ENCODE measurements at places on chromosomes 5 and 9.

DNA sequence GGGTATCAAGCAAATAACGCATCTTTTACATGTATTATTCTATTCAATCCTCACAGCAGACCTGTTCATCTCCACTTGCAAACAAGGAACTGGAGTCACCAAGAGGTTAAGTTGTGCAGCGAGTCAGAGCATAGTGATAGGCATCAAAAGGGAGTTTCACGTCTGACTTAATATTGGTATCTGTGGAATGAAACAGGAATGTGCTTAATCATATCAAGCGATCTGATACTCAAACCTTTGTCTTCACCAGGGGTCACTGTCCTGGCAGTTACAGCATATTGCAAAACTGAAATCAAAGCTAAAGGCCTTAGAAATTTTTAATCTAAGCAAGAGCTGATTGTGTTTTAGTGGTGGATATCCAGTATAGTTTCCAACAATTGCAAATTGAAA, 271.6 kb downstream of the PLK2 start:
- DNase-seq: no peak

DNA sequence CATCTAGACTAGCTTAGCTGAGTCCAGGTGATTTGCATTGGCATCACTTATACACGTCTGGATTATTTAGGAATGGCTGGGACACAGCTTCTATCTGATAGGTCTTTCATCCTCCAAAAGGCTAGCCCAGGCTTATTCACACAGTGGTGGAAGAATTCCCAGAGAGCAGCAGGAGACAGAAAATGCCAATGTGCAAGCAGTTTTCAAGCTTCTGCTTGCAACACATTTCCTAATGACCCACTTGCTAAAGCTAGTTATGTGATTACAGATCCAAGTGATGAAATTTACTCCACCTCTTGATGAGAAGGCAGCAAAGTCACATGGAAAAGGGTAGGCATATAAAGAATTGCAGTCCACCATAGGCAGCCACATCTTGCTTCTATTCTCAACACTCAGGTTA, 44.2 kb upstream of the MAST4 start:
- DNase-seq: no peak

- no peak for DNase-seq
Observed at GRCh38 chr9:76181020-76181641, 213.1 kb downstream of the RFK start.

DNA sequence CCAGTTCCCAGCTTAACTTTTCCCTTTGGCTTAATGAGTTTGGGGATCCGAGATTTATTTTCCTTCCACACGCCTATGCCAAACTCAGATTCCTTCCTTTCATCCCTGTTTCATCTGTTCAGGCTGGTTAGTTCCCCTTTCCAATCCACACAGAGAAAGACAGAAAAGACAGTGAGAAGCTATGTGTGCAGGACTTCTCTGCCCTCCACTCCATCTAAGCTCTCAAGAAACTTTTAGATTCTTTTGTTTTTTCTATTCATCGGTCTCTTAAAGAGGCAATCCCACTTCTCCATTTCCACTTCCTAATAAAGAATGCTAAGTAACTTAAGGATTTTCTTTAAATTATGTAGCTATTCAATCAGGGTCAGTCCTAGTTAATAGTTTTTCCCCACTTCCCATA, 11.2 kb downstream of the ITGA1 start:
- no peak for DNase-seq

- no peak for DNase-seq
Observed at GRCh38 chr9:107933516-107933915, 443.9 kb upstream of the KLF4 start.

All from activated CD8-positive, alpha-beta memory T cell treated with anti-CD3 and anti-CD28 coated beads for 1 hour (primary cell).